ENCODE measurements at places on chromosomes 3 and 15.

GRCh38 chr3:139103484-139103883 is 58.8 kb upstream of the PRR23C start:
- no peak for DNase-seq

DNA sequence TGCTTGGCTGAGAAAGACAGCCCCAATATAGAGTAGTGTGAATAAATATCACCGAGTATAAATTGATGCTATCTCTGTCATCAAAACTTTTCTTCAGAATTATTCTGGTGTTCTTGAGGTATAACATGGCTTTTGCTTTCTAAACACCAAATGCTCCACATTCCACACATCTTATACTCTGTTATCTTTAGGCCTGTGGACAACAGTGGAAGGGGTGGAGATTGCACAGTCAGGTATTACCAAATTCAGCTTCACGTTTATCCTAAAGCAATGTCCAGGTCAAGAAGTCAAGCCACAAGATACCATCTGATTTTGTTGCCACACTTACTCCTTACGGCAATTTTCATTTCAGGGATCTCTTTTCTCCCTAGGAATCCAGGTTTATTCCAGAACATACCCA is 394.8 kb downstream of the SI start:
- no peak for DNase-seq

GRCh38 chr3:109257269-109257668 is 59.0 kb downstream of the DPPA2 start:
- peak; percentile 74 for DNase-seq

- no peak for DNase-seq
Measured at GRCh38 chr3:80000022-80000421, 232.2 kb upstream of the ROBO1 start.

DNA sequence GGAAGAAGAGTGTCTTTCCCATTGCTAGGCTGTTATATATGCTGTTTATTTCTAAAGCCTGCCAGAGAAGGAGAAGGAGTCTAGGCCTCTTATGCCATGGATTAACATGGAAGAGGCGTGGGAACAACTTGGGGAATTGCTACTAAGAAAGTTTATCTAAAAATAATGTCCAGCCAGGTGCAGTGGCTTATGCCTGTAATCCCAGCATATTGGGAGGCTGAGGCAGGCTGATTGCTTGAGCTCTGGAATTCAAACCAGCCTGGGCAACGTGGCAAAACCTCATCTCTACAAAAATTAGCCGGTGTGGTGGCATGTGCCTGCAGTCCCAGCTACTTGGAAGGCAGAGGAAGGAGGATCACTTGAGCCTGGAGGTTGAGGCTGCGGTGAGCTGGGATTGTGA is 51.7 kb upstream of the ARPP19 start:
- DNase-seq: no peak

DNA sequence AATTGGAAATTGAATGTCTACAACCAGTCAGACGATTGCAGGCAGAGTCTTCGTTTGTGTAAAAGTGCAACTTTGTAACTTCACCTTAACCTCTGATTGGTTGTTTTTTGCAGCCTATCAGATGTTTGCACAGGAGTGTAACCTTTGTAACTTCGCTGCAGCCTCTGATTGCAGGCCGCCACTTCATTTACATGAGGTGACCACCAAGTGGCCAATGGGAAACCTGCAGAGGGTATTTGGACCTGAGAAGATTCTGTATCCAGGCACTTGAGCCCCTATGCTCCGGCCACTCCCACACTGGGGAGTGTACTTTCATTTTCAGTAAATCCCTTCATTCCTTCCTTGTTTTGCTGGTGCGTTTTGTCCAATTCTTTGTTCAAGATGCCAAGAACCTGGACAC is 68.1 kb upstream of the PFN2 start:
- DNase-seq: no peak

DNA sequence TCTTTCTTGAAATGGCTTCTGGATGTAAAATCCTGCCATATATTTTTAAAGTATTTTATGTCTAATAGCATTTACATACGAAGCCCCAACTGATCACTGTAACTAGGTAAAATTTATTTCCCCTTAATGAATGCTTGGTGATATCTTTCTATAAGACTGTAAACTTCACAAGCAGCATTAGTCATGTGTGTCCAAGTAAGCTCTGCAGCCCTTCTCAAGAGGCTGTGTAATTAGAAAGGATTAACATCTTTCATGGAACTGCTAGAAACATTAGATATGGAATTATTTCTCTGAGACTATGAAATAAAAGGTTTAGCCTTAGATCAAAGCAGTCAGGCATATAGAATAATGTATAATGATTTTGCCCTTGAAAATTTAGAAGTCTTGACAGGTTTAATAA is 143.3 kb downstream of the EPHA3 start:
- DNase-seq: no peak

- no peak for DNase-seq
Measured at GRCh38 chr3:4696266-4696665, 203.1 kb downstream of the ITPR1 start.

DNA sequence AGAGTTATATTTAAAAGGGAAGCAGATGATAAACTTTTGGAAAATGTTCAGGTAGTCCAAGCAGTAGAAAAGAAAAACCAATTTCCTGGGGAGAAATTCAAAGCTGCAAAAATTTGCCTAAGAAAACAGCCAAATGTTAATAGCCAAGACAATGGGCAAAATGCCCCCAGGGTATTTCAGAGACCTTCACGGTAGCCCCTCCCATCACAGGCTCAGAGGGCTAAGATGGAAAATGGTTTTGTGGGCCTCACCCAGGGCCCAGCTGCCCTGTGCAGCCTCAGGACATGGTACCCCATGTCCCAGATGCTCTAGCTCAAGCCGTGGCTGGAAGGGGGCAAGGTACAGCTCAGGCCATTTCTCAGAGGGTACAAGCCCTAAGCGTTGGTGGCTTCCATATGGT is 391.0 kb downstream of the ZIC4 start:
- DNase-seq: no peak

- no peak for DNase-seq
Measured at GRCh38 chr3:101665851-101666250, 11.1 kb downstream of the ZBTB11 start.

GRCh38 chr3:168696051-168696450 is 600.3 kb upstream of the GOLIM4 start:
- DNase-seq: no peak
